CD14-positive monocyte (primary cell): ENCODE measurements at places on chromosomes 12 and 14. TPM values are rescaled to one million over a fixed set of nuclear protein-coding genes. Genes with fewer than 3 reads are reported as not detected.

The KCNC2 gene
- not detected for polyA plus RNA-seq

The CLEC4C gene
- 1.4 TPM for polyA plus RNA-seq

The LBHD2 gene
- not detected in 2 replicates for polyA plus RNA-seq

The CIDEB gene
- 36.4 TPM for polyA plus RNA-seq

The ADAMTS20 gene
- polyA plus RNA-seq, result not detected

The SSTR1 gene
- polyA plus RNA-seq, result not detected in 2 replicates

The TCL1B gene
- polyA plus RNA-seq, result not detected in 2 replicates

The ASCL1 gene
- polyA plus RNA-seq, result not detected in 2 replicates

The SMIM41 gene
- polyA plus RNA-seq, result not detected in 2 replicates

The RHOJ gene
- not detected in 2 replicates for polyA plus RNA-seq
